ENCODE measurements at places on chromosomes 5 and 9.
A peak's percentile ranks its signal among the peaks of the same experiment; 100 is the strongest.

DNA sequence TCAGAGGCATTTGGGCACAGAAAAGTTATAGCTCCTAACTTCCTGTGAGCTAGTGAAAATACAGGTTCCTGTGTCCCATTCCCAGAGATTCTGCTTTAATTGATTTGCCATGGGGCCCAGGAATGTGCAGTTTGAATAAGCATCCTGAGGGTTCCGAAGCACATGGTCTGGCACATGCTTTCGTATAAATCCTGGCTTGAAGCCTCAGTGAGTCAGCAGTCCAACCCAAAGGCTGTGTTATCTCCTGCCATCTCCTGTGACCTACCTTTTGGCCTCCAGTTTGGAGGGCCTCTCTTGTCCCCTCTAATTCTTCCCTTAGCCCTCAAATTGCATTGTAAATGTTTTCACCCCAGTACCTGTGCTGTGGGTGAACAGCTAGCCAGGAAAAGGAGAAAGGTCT lies 183.8 kb downstream of the NR3C1 start:
- DNase-seq, result no peak

DNA sequence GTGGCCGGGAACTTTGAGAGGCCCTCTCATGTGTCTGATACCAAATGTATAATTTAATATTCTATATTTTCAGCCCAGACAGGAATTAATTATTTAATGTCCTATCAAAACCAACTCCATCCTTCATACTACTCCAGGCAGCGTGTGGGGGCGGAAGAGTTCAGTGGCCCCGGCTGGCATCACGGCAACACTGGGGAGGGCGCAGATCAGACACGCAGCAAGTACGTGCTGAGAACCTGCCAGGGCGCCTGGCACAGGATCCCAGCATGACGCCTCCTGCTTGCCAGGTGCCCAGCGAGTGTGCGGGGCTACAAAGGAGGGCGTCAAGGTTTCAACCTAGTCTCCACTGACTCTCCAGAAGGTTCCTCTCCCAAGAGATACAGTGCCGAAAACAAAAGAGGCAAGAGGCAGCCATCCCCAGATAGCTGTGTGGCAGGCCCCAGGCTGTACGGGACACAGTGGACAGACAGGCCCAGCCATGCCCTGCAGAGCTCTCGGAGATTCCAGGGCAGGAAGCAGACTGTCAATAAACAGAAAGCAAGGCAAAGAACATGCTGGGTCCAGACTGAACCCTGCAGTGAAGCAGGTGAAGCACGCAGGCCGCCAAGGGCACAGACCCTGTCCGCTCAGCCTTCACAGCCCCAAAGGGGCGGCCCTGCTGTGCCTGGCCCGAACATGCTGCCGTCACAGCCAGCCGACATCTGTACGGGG lies 110.3 kb downstream of the VAV2 start:
- DNase-seq, result no peak

DNA sequence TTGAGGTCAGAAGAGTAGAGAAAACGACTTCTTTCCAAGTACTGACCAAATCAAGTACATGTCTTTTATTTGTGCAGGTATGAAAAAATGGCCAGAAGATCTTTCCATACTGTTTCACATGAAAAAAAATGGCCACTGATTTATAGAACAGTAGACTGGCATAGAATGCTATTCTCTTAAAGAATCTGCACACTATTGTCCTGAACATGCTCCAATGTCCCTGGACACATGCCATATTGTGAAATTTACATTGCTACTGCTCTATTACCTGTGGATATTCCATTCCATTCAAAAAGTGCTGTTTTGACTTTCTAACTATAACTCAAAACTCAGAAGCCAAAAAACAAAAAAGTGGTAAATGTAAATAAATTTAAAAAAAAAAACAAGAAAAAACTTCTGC lies 60.6 kb downstream of the FBXL17 start:
- no peak for DNase-seq

- DNase-seq, result no peak
Observed at GRCh38 chr9:35396560-35397215, 93.2 kb upstream of the RUSC2 start.

DNA sequence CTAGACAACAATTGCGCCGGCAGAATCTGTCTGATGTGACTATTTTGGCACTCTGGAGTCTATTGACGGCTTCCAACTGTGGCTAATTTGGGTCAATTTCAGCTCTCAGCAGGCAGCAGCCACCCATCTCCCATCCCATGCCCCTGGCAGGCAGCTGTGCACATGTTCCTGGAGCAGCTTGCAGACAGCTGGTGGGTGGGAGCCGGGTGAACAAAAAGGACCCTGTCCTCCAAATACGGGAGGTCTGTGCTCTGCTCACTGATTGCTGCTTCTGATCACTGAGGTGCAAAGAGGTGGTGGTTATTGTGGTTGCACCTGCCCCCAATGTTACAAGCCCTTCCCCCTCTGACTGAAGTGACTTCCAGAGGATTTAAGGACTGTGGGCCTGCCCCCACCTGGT lies 45.0 kb upstream of the N4BP3 start:
- DNase-seq, result no peak

- no peak for DNase-seq
Observed at GRCh38 chr9:88996046-88996920, 5.0 kb downstream of the S1PR3 start.

DNA sequence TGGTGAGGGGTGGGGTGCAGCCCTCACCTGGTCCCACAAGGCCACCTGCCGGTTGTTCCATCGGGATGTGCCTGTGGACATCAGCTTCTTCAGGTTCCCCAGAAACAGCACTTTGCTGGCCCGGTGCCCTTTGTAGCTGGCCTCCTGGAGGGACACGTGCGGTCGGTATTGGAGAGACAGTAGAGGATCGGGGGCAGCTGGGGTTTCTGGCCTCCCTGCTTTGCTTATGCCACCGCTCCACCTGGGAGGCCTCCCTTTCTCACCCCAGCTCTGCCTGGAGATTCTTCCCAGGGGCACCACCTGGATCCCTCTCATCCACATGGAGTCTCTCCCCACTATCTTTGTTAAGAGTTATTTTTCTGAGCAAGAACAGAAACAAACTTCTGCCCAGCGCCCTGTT lies 13.1 kb upstream of the TRIM14 start:
- no peak for DNase-seq

DNA sequence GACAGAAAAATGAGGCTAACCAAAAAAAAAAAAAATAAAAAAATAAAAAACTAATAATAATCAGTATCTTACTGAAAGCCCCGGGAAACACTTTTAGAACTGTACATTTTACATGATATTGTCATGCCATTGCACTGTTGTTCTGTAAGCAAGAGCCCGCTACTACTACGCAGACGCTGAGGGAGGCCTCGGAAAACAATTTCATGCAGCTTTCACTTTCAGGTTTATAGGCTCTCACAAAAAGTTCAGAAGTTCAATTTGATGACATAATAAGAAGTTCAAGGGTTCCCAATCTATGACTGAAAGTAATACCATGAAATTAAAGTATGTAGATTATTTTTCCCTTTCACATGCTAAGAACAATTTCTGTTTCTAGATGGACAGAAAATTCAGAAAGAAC lies 318.3 kb upstream of the ITGA1 start:
- no peak for DNase-seq

DNA sequence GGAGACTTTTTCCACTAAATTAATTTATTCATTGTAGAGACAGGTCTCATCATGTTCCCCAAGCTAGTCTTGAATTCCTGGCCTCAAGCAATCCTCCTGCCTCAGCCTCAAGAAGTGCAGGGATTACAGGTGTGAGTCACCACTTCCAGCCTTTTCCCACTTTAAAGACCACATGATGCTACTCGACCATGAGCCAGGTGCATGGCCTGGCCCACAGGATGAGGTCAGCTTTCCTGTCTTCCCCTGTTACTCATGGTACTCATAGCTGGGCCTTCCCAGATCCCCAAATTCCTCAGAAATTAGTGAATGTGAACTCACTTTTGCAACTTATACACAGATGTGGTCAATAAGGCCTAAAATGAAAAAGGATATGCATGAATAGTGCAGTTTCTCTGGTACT lies 395.9 kb downstream of the SEMA5A start:
- no peak for DNase-seq

DNA sequence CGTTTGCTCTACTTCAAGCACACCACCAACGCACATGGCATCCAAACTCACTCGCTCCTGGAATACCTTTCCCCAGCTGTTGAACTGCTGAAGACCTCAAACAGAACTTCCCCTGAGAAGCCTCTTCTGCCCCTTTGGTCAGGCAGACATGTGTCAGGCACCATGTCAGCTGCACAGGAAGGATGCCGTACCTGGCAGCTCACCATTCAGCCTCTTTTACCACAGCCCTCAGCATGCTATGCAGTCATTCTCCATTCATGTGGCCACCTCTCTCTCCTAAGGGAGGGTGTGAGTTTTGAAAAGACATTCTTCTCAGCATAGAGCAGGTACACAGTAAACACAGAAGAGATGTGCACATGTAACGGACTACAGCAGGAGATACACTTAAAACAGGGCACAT lies 14.2 kb downstream of the IL4 start:
- DNase-seq, result no peak

DNA sequence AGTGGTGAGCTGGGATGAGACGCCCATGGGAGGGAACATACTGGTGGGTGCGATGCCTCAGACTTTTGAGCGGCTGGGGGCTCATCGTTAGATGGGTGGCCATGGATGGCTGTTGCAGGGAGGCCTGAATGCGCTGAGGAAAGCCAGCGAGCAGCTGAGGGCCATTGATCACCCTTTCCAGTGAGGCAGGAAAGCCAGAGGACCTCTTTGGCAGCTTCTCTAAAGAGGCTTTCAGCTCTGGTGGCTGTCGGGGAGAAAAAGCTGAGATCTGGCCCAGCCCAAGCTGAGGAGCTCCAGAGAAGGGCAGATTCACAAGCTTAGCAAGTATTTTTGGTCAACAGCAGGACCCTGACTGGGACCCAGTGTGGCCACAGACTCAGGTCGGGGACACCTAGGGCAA lies 13.3 kb upstream of the VAV2 start:
- no peak for DNase-seq

GRCh38 chr5:74231697-74232096 lies 408.8 kb downstream of the ENC1 start:
- DNase-seq, result no peak

GRCh38 chr9:104256031-104256695 lies 162.1 kb downstream of the SMC2 start:
- peak; percentile 16 for DNase-seq

GRCh38 chr5:150516011-150516410 lies 8.1 kb downstream of the NDST1 start:
- DNase-seq, result peak; percentile 19

DNA sequence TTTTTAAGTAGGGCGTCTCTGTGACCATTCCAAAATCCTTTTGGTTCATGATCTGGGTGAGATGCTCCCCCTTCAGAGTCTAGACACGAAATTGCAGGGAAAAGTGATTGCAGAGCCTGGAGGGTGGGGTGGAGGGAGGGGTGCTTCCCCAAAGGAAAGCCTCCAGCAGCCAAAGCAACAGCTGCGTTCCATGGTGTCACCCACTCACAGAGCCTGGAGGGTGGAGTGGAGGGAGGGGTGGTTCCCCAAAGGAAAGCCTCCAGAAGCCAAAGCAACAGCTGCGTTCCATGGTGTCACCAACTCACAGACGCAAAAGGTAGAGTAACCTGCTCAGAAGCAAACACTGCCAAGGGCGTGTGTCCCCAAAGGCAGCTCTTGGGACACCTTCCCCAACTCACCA lies 22.6 kb downstream of the SLC6A18 start:
- no peak for DNase-seq

- DNase-seq, result no peak
Observed at GRCh38 chr5:69004676-69005075, 89.1 kb upstream of the SLC30A5 start.

DNA sequence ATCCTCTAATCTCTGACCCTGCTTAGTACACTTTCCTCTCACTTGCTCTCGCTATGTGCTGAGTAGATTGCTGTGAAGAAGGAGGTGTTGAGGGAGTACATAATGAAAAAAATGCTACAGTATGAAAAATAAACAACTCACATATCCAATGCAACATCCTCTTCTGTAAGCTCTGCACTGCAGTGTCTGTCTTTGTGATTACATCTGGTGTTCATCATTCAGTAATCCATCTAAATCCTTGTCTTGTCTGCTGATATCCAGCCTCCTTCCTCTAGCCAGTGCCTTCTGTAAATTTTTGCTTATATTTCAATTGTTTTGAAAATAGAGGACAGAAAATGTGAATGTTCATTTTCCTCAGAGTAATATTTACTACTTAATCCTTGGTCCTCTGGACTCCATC lies 57.4 kb upstream of the CDH12 start:
- DNase-seq, result no peak

DNA sequence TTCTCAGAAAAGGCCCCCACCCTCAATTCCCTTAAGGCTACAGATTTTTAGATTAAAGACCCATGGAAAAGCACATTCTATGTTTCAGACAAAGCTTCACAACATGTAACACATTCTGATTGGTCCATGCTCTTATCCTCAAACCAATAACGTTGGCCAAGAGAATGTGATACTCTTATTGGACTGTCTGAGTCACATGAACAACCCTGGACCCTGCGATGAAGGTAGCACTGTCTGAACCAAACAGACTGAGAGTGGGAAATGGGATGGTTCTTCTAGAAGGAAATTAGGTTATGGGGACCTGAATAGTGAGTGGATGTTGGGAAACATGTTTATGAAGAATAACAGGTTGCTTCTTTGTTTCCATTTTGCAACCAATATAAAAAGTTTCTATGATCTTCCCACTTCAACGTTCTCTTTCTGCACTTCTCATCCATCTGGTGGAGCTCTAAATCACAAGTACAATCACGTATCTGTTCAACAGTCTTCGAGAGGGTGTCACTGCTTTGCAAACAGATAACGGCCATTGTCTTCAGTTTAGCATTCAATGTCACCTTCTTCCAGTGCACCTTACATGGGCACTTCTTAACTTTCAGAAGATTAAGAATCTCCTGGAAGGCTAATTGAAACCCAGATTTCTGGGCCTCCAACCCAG lies 81.6 kb downstream of the PTCH1 start:
- no peak for DNase-seq

- DNase-seq, result no peak
Observed at GRCh38 chr5:14757850-14758249, 93.3 kb downstream of the OTULIN start.

DNA sequence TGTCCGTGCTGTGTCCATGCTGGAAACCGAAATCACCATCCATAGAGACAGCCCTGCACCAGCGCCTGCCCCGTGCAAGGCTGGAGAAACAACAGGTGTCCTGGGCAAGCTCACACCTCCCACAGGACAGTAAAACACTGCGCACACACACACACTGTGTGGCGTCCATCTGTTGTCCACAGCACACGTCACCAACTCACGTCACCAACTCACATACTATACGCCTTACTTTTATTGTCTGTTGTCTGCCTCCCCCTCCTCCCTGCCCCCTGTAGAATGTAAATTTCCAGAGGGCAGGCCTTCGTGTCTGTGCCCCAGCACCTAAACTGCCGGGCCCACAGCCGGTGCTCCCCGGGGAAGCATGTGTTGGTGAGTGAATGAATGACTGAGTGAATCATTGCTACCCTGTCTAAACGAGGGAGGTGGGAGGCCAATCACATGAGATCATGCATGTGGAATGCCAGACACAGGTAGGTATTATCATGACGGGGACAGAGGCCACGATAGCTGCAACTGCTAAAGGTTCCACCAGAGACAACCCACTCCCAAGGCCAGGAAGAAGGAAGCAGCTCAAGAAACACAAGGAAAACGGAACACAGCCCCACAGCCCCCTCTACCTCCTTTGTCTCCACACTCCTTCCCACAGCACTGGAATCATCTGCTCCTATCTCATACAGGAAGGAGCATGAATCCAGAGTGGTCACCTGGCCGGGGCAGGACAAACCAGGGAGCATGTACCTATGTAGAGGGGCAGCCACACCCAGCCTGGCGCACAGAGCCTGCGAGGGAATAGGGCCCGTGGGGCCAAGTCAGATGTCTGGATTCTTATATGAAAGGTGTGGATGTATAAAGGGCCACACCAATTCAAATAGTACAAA lies 41.9 kb downstream of the STK10 start:
- DNase-seq, result no peak

All from kidney glomerular epithelial cell (primary cell).